H1 (cell line): ENCODE measurements at places on chromosomes 3 and 15. TPM values are rescaled to one million over a fixed set of nuclear protein-coding genes. Genes with fewer than 3 reads are reported as not detected.

Gene TRPM1
- total RNA-seq: not detected in 2 replicates

Gene LTK
- 0.19 and 0.38 TPM in 2 replicates for total RNA-seq

Gene TIMP4
- total RNA-seq: 7.5 and 8.7 TPM in 2 replicates

Gene GOLGA6L7
- not detected in 2 replicates for total RNA-seq

Gene ECE2
- total RNA-seq: 0.48 and 0.86 TPM in 2 replicates

Gene GP5
- total RNA-seq: 0.10 and 0.13 TPM in 2 replicates

Gene SAMD7
- not detected in 2 replicates for total RNA-seq

Gene LRRC2
- 6.4 and 7.3 TPM in 2 replicates for total RNA-seq

Gene GABRB3
- 163 TPM in 2 replicates for total RNA-seq

Gene RNF123
- 30.5 and 34.2 TPM in 2 replicates for total RNA-seq

Gene CCDC54
- not detected in 2 replicates for total RNA-seq

Gene TRPC1
- 23.0 and 23.1 TPM in 2 replicates for total RNA-seq
